T47D (cell line): ENCODE measurements at places on chromosomes 3 and 15.

- peak; percentile 100 for DNase-seq
Observed at GRCh38 chr3:196142202-196142956, 60.5 kb upstream of the TFRC start.

GRCh38 chr3:16186565-16186964, 12.1 kb downstream of the GALNT15 start:
- DNase-seq = no peak

DNA sequence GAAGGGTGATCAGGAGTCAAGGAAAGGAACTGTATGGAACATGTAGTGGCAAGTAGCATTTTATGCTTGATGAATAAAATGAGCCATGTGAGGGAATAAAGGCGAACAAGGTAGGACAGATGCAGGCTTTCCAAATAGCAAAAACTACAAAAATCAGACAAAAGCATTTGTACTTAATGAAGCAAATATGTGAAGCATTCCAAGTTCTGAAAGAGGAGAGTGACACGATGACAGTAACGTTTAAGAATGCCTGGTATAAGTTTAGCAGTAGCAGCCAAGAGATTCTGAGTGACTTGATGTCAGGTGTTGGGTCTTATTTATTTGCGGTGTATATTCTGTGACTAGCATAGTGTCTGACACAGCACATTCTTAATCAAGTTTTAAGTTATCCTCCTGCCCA, 408.2 kb upstream of the RASGRP1 start:
- no peak for DNase-seq

DNA sequence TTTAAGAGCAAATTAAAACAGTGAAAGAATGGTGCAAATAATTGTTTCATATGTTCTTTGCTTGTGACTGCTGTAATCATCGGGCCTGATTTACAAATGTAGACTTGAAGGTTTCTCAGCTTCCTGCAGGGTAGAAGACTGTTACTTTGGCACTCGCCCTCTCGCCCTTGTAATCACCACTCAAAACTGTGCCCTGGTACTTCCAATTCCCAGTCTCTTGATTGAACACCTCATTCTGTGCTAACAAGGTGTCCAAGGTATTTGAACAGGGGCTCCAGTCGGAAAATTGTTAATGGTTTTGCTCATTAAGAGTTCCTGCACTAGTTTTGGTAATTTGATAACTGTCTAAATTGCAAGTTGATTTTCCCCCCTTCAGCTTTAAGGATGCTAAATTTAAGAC, 209.5 kb downstream of the ZIC1 start:
- DNase-seq = no peak

GRCh38 chr3:66518644-66519043, 17.8 kb upstream of the LRIG1 start:
- no peak for DNase-seq

DNA sequence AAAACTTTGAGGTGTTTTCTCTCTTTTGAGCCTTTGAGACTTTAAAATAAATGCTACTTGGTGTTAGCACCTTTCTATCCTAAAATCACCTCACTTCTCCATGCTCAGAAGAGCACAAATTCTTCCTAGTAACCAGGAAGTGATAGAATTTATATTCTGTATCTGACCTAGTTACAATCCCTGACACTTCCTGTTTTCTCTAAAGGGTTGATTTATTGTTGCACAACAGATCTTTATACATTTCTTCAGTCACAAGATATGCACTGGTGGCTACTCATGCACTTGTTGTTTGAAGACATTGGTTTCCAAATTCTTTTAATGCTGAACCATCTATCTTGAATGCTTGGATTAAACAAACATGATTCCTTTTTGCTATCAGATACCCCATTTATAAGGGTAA, 47.2 kb upstream of the CNTN3 start:
- DNase-seq = no peak

- no peak for DNase-seq
Observed at GRCh38 chr3:186669378-186670084, 3.7 kb downstream of the HRG start.

DNA sequence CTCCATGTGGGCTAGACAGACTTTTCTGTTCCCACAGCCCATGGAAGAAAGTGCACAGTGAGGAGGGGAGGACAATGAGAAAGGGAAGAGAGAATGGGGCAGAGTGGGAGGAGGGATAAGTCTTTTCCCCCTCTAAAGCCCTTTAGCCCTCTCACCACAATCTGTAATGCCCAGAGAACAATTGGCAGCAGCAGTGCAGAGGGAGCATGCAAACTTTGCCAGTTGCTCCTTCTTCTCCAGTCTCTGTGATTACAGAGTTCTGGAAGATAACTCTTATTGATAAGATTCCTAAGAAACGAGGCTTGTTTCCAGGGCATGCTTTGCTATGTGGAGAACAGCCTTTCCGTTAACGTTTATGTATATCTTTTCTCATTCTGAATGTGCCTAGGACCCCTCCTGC, 50.0 kb upstream of the FMN1 start:
- no peak for DNase-seq

DNA sequence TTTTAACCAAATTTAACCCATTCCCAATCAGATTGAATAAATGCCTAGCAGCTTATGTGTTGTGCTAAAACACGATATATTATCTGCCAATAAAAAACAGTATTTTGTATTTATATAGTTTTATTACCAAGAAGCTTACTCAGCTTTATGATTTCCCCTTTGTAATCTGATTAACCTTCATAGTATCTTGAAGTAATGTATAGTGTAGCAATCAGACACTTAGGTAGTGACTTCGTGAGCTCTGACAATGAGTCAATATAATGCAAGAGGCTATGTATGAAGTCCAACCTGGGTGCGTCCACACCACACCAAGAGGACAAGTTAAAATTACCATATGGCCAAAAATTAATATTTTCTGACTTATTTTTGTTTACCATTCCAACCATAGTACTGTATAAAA, 2.1 kb upstream of the CNBP start:
- no peak for DNase-seq

GRCh38 chr15:101194546-101195125, 57.2 kb downstream of the CHSY1 start:
- no peak for DNase-seq

- DNase-seq = no peak
Observed at GRCh38 chr3:120410116-120410515, 40.7 kb downstream of the FSTL1 start.

DNA sequence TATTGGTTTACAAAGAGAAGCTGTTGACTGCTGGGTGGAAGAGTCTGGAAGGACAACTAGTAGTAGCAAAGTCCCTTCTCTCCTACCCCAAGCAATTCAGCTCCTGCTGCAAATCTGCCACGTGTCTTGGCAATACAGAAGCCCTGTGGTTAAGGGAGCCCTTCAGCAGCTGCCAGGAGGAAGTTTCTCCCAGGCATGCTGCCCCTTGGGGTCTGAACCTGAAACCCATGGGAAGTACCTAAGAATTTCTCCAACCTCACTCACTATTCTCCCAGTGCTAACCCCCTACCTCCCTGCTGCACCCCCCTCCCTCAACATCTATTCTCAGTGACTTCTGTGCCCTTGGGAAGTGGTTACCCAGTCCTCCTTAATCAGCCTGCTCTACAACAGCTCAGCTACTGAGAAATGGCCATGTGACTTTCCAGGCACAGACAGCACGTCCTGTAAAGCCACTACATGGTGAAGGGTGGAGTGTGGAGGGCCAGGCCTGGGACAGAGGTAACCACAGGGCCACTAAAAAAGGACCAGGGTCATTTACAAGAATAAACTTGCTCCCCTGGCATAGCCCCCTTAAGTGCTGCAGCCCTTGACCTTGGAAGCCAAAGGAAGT, 316.6 kb downstream of the NTRK3 start:
- DNase-seq = no peak

DNA sequence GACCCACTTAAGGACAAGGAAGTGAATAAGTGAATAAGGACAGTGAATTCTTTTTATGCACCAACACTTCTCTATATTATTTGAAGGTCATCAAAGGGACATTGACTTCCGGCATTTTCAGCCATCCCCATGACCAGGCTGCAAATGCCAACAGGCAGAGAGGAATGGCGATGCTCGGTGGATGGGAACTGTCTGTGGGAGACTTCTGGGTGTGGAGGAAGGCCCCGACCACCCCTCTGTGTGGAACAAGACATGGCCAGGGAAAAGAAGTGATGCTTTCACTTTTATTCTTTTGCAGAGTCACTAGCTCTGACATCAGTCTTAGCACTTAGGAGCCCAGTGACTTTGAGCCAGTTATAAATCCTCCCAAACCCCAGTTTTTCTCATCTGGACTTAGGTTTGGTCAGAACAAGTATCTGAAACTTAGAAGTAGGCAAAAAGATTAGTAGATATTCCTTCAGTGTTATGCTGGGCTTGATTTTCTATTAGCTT, 84.5 kb downstream of the KBTBD8 start:
- no peak for DNase-seq

GRCh38 chr3:71944482-71945065, 159.6 kb upstream of the PROK2 start:
- DNase-seq = no peak

GRCh38 chr3:11510356-11510755, 133.4 kb downstream of the VGLL4 start:
- DNase-seq = no peak

DNA sequence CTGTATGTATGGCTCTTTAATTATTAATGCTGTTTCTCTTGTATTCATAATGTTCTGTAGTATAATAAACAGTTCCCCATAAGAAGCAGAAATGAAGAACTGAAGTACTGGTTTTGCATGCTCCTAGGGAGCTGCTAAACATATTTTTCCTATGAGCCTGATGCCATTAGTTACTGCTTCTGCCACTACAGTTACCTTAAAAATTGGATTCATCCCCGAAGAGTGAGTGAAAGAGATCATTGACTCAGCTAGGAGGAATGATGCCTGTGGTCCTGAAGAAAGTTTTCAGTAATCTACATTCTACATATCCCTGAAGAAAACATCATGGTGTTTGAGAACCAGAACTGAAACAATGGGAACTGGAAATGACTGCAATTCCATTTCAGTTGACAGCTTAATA, 37.1 kb upstream of the ST3GAL6 start:
- DNase-seq = no peak

GRCh38 chr3:26498271-26498670, 124.3 kb upstream of the LRRC3B start:
- DNase-seq = no peak

DNA sequence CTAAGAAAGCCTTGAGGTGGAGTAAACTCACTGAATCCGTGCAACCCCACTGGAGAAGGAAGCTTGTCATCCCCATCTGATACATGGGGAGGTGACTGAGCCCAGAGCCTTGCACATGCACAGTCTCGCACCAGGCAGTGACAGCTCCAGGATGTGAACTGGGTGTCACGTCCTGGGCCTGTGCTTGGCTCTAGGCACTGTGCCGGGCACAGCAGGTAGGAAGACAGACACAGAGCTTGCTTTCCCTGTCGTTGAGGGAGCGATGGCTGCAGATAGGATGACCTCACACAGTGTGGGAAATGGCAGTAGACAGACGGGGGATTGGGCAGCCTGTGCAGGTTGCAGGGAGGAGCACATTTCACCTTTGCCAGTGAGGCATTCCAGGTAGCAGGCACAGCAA, 12.2 kb upstream of the ATP2B2 start:
- DNase-seq = no peak

DNA sequence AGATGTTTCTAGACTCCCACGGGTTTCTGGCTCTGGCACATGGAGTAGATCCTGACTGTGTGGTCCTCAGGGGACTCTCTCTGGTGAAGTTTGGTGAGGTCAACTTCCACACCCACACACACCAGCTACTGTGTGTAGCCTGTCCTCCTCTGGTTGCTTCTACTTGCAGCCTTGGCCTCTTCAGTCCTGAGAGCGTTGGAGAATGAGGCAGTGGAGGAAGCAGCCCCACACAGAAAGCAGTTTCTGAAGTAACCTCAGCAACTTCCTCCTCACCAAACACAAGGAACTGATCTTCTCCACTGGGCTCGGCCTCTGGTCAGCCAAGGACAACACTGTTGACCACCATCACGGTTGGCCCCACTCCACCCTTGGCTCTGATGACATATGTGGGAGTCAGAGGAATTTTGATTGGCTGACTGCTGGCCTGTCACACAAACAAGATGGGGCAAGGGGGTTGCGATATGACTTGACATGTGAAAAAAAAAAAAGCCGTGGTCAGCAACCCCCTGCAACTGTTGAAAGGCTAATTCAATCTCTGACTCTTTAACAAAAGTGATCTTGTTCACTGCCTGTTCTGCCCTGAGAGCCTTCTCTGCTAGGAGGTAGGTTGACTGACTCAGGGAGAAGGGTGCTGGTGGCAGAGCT, 19.6 kb downstream of the CD86 start:
- no peak for DNase-seq

- peak; percentile 70 for DNase-seq
Observed at GRCh38 chr3:129226374-129226773, 23.0 kb upstream of the COPG1 start.

DNA sequence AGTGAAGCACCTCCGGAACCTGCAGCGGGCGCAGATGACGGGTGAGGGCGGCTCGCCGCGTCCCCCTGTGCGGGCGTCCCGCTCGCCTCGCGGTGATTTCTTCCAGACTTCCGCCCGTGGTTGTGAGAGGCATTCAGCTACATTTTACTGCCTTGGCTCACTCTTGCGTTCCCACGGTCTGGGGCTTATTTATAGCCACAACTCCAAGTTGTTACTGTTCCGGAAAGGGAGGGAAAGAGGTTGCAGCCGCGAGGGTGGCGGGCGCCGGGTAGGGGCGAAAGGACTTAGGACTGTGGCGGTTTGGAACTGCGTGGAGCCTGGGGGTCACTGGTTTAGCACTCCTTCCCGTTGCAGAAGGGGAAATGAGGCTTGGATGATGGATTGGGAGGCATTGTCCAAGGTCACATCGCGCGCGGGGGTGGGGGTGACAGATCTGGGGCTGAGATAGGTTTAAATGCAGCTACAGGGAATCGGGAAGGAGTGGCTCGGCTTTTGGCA, 1.1 kb downstream of the HES1 start:
- no peak for DNase-seq
